ENCODE measurements at places on chromosomes 2 and 18.

- DNase-seq, result no peak
Observed at GRCh38 chr2:199874209-199874608, 23.2 kb upstream of the FTCDNL1 start.

DNA sequence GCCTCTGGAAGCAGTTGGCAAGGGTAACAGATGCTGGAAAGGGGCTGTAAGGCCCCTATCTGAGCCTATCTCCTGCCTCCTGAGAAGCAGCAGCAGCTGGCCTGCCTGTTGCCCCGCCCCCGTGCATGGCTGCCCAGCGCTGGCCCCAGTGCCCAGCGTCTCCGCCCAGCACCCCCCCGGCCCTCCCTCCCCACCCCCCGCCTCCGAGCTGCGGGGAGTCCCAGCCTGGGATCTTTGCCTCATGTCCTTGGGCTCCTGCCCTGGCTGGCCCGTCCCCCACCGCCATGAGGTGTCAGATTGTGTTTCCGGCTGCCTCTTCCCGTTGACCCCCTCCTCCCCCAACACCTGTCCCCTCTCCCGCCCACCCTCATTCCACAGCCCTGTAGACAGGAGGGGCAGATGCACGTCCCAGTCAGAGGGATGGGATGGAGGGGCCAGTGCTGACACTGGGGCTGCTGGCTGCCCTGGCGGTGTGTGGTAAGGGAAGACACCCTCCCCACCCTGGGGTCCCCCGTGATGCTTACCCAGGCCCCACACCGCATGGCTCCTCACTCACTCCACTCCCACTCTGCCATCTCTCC lies at the start of gene CHRND:
Gene CHRND (plus strand): TSS at position 370 of the 581 bp plus-strand sequence. CDS start 56 bp downstream, at position 426.
- DNase-seq, result no peak

GRCh38 chr2:42951263-42951938 lies 159.0 kb upstream of the HAAO start:
- DNase-seq, result no peak

- DNase-seq, result no peak
Observed at GRCh38 chr2:43230351-43230885, 4.0 kb upstream of the ZFP36L2 start.

- DNase-seq, result no peak
Observed at GRCh38 chr2:216664593-216665034, 30.7 kb downstream of the IGFBP5 start.

DNA sequence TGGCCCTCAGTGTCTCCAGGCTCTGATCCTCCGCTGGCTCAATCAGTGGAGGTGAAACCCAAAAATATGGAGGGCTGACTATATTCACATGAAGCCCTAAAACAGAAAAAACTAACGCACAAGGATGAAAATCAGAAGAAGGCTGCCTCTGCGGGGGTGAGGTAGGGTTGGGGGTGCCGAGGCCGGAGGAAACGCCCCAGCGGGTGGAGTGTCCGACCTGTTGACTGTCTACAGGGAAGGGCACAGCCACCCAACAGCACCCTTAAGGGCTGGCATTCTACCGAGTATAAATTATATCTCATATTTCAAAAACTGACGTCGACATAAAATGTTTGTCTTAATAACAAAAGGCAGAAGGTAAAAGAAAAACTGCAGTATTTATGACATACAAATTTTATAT lies 223.5 kb downstream of the HDAC4 start:
- no peak for DNase-seq

DNA sequence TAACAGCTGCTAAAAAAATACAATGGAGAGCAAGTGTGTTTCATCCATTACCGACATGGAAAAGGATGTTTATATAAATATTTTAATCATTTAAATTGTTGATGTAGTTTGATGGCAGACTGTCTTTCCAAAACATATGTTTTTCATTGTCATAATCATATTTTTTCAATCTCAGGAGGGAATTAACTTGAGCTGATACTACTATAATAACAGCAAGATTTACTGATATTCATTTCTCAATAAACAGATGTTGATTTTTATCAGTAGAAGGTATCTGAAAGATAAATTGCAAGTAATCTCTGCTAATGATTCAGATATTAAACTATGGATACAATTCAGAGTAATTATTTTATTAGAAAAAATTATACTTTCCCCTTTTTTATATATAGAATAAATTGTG lies 274.9 kb upstream of the TMEFF2 start:
- DNase-seq, result no peak

- peak; percentile 56 for DNase-seq
Observed at GRCh38 chr2:217510771-217511291, 492.0 kb downstream of the TNS1 start.

GRCh38 chr2:50596515-50596914 lies 435.4 kb downstream of the NRXN1 start:
- no peak for DNase-seq

DNA sequence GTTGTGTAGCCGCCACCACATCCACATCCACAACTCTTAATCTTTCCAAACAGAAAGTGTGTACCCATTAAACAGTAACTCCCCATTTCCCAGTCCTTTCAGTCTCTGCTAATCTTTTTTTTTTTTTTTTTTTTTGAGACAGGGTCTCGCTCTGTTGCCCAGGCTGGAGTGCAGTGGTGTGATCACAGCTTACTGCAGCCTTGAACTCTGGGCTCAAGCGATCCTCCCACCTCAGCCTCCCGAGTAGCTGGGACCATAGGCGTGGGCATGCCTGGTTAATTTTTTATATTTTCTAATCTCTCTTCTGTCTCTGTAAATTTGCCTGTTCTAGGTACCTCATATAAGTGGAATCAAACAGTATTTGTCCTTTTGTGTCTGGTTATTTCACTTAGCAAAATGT lies 3.6 kb downstream of the EIF2AK2 start:
- DNase-seq, result no peak

GRCh38 chr2:232076272-232076671 lies 114.8 kb downstream of the DIS3L2 start:
- DNase-seq, result no peak

- DNase-seq, result no peak
Observed at GRCh38 chr2:39247512-39248043, 3.8 kb upstream of the CDKL4 start.

GRCh38 chr2:65708086-65708485 lies 275.7 kb upstream of the SPRED2 start:
- no peak for DNase-seq

GRCh38 chr2:223104336-223105132 lies 52.5 kb downstream of the KCNE4 start:
- DNase-seq, result no peak

GRCh38 chr2:168926621-168927386 lies 25.7 kb downstream of the G6PC2 start:
- DNase-seq, result no peak

GRCh38 chr2:380772-381171 lies 92.9 kb upstream of the ALKAL2 start:
- DNase-seq, result no peak

GRCh38 chr18:41642756-41643155 lies 312.3 kb upstream of the PIK3C3 start:
- no peak for DNase-seq
